ENCODE measurements at places on chromosomes 3 and 15.
A peak's percentile ranks its signal among the peaks of the same experiment; 100 is the strongest.

- DNase-seq, result no peak
These were observed 104.5 kb downstream of the RPLP1 start for GRCh38 chr15:69557020-69557706.

DNA sequence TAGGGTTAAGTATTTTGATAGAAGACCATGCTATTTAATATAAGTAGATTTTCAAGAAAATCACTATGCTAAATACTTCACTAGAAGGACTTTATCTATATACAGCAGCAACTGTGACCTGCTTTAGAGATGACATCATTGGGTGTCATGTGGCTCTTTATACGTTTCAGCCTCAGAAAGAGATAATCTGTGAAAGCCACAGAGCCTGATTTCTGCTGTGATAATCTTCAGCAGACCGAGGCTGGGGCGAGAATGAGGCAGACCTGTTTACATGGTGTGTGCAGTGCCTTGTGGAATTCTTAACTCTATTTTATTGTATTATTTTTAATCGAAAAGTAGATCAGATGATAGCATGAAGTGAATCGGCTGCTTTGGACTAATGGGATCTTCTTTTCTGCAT lies 471.2 kb downstream of the MFSD1 start:
- DNase-seq, result no peak

DNA sequence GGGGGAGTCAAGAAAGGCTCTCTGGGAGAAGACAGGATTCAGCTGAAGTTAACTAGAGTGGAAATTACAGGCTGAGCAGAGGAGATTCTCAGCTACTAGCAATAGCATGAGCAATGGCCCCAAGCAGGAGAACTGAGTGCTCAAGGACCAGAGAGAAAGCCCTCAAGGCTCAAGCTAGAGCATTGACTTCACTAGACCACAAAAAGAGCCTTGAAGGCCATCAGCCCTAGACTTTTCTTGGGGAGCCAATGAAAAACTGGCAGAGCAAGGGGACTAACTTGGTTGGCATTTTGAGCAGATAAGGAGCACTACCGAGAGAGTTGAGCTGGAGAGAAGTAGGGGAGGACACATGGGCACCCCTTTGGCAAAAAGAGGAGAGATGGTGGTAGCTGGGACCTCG lies 277.6 kb downstream of the FEZF2 start:
- DNase-seq, result no peak

- DNase-seq, result no peak
These were observed 161.8 kb upstream of the IQSEC1 start for GRCh38 chr3:13235079-13235478.

- DNase-seq, result no peak
These were observed 3.0 kb downstream of the NAALADL2 start for GRCh38 chr3:174862101-174862500.

- DNase-seq, result peak; percentile 65
These were observed 27.7 kb downstream of the PLD1 start for GRCh38 chr3:171782617-171783016.

- DNase-seq, result no peak
These were observed 117.9 kb upstream of the SPATA12 start for GRCh38 chr3:56942523-56942922.

- no peak for DNase-seq
These were observed 81.6 kb downstream of the MME start for GRCh38 chr3:155161640-155162292.

DNA sequence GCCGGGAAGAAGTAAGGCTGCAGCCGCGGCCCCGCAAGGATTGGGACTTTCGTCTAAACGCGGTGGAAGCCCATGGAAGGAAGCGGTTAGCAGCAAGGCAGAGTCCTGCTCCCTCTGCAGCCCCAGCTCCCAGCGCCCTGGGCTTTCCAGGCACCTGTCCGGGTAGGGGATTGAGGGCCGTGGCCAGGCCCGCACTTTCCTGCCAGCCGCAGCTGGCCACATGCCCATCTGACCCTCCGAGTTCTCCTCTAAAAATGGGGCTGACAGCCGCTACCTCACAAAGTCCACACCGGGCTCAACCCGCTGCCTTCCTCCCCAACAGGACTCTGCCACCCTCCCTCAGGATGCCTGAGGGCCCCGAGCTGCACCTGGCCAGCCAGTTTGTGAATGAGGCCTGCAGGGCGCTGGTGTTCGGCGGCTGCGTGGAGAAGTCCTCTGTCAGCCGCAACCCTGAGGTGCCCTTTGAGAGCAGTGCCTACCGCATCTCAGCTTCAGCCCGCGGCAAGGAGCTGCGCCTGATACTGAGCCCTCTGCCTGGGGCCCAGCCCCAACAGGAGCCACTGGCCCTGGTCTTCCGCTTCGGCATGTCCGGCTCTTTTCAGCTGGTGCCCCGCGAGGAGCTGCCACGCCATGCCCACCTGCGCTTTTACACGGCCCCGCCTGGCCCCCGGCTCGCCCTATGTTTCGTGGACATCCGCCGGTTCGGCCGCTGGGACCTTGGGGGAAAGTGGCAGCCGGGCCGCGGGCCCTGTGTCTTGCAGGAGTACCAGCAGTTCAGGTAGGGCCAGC lies 1.9 kb downstream of the NEIL1 start:
- no peak for DNase-seq

- no peak for DNase-seq
These were observed 119.0 kb downstream of the GOLIM4 start for GRCh38 chr3:167976516-167977361.

GRCh38 chr3:13051066-13051465 lies 22.2 kb downstream of the IQSEC1 start:
- no peak for DNase-seq
